Retinal pigment epithelial cell (primary cell): ENCODE measurements at places on chromosomes 4 and X.

DNA sequence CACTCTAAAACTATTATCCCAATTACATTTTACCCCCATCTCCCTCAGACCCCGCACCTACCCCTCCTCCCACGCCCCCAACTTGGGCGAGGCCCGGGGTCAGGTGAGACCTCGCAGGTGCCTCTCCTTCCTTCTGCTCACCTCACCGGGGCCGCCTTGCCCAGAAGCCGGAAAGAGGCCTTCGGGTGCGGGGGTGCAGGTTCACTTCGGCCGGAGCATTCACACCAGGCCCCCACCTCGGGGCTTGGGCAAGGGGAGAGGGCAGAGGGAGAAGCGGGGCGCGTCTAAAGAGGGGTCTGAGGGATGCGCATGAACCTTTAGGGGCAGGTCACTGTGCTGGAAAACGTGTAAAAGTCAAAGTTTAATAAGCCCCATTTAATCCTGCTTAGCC, 427 bp downstream of the ZNF182 start:
- DNase-seq, result no peak

DNA sequence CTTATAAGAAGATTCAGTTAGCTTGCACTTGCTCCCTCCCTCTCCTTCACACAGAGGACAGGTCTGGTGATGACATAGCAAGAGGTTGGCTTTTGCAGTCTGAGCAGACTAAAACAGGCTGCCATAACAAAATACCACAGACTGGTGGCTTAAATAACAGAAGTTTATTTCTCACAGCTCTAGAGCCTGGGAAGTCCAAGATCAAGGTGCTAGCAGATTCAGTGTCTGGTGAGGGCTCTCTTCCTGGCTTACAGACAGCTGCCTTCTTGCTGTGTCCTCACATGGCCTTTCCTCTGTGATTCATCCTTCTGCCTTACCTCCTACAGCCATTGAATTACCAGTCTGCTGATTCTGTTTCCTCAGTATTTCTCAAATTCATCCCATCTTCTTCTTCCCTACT, 13.1 kb downstream of the RP2 start:
- DNase-seq, result no peak

GRCh38 chr4:68358988-68359387, 9.1 kb upstream of the YTHDC1 start:
- no peak for DNase-seq

GRCh38 chr4:153507310-153508073, 41.3 kb downstream of the TMEM131L start:
- DNase-seq, result no peak

DNA sequence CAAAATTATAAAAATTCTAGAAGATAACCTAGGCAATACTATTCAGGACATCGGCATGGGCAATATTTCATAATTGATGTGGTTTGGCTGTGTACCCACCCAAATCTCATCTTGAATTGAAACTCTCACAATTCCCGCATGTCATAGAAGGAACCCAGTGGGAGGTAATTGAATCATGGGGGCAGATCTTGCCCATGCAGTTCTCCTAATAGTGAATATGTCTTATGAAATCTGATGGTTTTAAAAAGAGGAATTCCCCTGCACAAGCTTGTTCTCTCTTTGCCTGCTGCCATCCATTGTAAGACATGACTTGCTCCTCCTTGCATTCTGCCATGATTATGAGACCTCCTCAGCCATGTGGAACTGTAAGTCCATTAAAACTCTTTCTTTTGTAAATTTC, 77.7 kb downstream of the DDX60 start:
- no peak for DNase-seq

DNA sequence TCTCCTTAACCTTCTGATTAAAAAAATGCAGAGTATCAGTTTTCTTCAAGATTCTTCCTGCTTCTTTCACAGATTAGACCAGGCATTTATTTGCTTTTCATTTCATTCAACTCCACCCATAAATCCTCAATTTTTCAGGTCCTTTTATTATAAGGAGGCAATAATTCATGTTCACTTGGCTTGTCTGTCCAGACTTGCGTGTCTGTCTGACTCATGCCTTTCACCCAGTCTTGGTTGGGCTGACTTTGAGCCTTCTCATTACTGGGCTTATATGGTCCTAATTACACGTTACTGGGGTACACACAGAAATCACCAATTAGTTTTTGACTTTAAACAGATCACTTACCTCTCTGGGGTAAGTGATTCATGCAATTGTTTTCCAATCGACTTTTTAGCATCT, 48.8 kb upstream of the GALNT7 start:
- no peak for DNase-seq

DNA sequence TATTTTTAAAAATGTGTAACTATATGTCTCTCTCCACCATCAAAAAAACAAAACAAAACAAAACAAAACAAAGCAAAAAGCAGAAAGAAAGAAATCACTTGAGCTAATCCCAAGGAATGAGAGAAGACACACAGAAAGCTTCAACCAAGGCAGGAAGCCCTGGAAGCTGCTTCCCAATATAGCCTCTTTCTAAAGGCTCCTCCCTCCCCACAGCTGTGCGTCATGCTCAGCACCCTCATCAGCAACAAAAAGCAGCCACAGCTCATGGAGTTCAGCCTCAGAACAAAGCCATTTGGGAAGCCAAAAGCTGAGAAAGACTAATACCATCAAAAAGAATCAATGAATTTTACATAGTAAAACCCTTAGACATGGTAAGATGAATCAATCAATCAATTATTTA, 501.6 kb upstream of the SMIM31 start:
- DNase-seq, result no peak

DNA sequence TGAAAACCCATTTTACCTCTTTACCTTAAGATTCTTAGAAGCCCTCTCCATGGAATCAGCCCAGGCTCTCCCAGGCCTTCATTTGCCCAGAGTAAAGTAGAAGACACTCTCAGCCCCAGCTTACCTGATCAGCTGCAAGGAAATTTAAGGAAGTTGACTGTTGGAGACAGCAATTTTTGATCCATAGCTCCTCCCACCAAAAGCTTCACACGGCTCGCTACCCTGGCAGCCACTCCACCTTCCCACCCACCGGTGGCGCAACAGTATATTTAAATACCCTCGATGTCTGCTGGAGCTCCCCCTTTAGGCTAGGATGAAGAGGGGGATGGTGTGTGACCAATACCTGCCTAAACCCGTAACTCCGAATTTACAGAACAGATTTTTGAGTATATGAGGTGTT, 75.4 kb downstream of the MBNL3 start:
- no peak for DNase-seq

DNA sequence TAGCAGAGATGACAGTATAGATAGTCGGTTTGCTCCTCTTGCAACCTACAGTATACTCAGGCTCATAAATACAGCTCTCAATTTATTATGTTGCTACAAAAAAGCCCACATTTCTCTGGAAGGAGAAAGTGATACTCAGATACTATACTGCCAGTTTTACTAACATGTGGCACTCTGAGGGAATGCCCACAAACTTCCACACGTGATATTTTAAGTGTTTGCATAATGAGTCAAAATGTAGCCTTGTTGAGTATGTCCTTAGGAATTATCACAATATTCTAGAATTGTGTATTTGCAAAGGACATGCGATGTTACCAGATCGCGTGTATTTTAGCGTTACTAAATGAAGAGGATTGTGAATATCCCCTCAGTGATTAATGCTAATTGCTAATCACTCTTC, 929.1 kb downstream of the STIM2 start:
- no peak for DNase-seq

DNA sequence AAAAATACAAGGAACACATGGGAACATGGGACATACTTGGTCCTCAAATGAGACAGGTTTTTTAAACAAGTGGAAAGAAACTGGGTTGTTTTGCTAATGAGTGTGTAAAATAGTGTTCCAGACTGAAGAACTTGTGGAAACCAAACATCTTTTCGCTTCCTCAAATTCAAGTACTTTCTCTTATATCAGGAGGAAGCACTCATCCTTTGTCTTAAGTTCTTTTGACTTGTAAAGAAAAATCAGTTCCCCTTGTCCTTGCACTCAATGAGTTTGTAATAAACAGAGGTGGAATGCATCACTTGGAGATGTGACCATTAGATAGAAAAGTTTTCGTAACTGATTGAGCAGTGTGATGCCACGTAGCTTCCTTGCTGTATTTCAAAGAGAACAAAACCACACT, 101.1 kb downstream of the PHOX2B start:
- no peak for DNase-seq

- DNase-seq, result no peak
Measured at GRCh38 chrX:8653956-8654355, 78.0 kb downstream of the ANOS1 start.

DNA sequence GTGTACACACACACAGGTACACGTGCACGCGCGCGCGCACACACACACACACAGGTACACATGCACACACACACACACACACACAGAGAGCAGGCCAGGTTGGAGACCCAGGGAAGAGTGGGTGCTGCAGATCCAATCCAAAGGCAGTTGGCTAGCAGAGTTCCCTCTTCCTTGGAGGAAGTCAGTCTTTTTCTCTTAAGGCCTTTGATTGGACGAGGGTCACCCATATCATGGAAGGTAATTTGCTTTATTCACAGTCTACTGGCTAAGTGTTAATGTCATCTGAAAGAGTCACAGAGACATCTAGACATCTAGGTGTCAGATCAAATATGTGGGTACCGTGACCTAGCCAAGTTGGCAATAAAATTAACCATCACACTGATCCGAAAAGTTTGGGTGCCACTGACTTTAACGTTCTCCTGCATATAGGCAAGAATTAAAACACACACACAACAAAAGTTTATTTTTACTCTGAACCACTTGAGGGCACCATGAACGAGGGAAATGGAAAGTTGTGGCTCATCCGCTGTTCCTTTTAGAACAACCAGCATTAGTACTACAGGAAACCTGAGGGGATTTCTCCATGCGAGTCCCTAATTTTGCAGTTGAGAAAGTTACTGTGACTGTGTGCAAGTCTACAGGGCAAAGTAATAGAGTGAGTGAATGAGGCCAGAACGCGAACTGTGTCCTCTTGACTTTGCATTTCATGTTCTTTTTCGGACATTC, 66.0 kb upstream of the STOX2 start:
- no peak for DNase-seq

DNA sequence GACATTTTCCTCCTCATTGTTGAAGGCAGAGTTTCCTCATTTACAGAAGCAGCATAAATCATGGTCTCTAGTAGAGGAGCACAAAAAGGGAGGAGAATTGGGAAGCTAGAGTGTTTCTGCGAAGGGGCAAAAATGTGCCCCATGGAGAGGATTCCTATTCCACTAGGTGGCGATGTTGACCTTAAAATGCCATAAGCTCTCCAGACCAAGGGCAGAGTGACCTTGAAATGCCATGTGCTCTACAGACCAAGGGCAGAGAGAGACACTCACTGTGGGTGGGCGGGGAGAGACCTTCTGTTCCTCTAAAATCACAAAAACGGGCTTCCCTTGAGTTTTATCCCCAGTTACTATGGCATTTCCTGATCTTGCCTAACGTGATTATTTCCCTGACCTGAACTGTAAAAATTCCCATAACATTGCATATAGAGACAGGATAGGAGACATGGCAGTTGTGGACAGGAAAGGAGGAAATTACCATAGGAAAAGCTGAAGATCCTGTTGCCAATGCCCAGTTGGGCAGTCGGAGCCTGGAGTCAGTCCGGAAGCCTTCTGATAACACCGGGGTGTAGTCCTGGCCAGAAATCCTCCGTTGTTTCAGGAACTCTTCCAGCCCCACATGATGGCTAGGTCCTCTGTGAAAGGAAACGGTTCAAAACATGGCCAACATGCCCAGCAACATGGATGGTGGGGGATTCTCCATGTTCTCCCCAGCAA, 567.7 kb downstream of the MAGEB5 start:
- no peak for DNase-seq

GRCh38 chrX:13373431-13374187, 53.8 kb upstream of the ATXN3L start:
- DNase-seq, result peak; percentile 43

DNA sequence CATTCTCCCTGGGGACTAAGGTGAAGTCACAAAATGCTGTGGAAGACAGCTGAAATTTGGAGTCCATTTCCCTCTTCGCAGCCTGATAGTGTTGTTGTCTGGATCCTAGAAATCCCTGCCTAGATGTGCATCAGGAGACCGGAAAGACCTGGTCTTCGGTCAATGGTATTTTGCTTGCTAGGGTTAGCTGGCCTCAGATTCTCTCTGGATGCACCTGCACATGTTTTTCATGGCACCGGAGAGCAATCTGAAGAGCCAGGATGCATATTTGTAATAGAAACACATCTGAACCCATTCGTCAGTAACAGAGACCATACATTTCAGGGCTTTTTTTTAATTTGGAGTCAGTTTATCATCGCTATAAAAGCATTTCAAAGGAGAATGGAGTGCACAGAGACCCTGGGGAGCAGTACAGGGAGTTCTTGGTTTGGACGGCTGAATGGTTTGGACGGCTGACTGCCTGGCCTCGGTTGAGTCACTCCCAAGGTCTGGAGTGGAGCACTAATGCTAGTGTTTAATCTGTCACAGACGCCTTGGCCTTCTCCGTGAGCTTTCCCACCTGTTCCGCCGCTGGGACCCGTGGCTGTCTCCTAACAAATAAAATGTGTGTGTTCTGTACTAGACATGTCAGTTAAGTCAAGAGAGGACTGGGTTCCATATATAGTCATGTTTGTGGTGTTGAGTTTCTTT, 7.5 kb upstream of the PDLIM3 start:
- no peak for DNase-seq

GRCh38 chr4:154004016-154004415, 215.1 kb upstream of the SFRP2 start:
- no peak for DNase-seq

DNA sequence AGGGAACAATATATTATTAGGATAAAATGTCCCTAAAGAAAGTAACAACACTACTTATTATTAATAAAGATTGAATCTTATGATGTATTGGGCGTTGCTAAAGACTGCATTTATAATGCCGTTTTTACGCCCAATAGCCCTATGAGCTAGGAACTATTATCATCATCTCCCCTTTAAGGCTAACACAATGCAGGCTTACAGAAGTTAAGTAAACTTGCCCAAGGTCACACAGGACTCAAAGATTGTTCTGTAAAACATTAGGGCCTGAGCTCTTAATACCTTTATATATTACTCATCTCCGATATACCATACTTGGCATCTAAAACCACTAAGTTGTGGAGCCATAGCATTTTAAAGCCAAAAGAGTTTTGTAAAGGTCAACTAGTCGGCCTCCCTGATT, 149.5 kb downstream of the FAM13A start:
- peak; percentile 4 for DNase-seq

GRCh38 chrX:147537172-147537571, 374.5 kb upstream of the FMR1 start:
- DNase-seq, result no peak

- no peak for DNase-seq
Measured at GRCh38 chr4:103719105-103719829, 518 bp downstream of the TACR3 start.

GRCh38 chr4:83832110-83832825, 296.4 kb downstream of the GPAT3 start:
- DNase-seq, result no peak

DNA sequence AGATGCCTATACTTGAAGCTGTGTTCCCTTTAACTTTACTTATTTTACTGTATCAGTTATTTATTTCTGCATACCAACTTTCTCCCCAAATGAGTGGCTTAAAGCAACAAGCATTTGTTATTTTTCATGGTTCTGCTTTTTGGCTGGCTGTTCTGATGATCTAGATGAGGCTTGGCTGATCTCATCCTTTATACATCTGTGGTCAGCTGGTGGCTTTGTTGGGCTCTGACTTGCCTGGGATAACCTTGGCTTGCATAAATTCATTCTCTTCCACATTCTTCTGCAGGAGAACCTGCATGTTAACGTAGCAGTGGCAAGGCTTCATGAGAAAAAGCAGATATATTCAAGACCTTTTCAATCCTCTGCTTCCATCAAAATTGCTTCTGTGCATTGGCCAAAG, 1317.6 kb downstream of the ADGRL3 start:
- no peak for DNase-seq

- DNase-seq, result no peak
Measured at GRCh38 chr4:109733728-109734127, 3.9 kb upstream of the PLA2G12A start.

GRCh38 chr4:153084224-153084979, 119.8 kb upstream of the TRIM2 start:
- no peak for DNase-seq
